Inflammatory macrophage treated with lipopolysaccharide for 4 hours (primary cell): ENCODE measurements at places on chromosomes 16 and 17.

DNA sequence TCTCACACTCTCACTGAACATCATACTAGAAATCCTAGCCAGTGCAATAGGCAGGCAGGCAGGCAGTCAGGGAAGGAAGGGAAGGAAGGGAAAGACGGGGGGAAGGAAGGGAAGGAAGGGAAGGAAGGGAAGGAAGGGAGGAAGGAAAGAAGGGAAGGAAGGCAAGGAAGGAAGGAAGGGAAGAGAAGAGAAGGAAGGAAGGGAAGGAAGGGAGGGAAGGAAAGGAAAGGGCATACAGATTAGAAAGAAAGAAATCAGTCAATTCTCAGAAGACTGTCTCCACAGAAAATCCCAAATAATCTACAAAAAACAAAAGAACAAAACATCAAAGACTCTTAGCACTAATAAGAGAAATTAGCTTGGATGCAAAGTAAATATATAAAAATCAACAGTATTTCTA is 93.9 kb downstream of the CPPED1 start:
- no peak for DNase-seq

- DNase-seq: no peak
Observed at GRCh38 chr16:72921620-72922019, 126.3 kb downstream of the ZFHX3 start.

DNA sequence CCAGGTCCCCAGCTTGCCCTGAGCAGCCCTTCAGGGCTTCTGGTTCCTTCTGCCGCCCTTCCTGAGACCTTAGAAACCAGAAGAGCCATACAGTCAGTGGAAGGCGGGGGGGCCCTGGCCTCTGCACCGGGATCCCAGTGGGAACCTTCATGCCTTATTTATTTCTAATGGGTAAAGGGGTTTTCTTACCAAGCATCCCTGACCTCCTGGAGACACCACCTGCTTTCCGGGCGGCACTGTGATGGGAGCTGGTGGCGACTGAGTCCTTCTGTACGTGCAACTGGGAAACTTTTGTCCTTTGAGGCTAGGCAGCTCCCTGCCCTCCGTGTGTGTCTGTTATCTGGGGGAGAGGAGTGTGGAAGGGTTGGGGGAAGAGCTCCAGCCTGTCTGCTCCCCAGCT is 7.2 kb upstream of the MRPL58 start:
- no peak for DNase-seq

DNA sequence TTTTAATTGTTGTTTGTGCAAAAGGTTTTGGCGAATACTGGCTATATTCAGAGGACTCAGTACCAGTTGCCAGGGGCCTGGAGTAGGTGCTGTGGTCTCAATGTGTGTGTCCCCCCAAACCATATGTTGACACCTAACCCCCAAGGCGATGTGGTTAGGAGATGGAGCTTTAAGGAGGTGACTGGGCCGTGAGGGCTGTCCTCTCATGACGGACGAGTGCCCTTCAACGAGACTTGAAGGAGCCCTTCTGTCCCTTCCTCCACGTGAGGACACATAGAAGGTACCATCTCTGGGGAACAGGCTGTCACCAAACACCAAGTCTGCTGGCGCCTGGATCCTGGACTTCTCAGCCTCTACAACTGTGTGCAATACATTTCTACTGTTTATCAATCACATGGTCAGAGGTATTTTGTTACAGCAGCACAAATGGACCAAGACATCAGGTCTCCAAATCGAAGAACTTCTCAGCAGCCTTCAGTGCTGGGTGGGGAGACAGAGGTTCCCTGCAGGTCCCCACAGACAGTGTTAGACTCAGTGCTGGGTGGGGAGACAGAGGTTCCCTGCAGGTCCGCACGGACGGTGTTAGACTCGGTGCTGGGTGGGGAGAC is 24.8 kb upstream of the METRNL start:
- no peak for DNase-seq

GRCh38 chr17:61475726-61476125 is 23.5 kb downstream of the TBX4 start:
- no peak for DNase-seq

GRCh38 chr16:84544031-84544773 is 39.7 kb upstream of the MEAK7 start:
- no peak for DNase-seq

DNA sequence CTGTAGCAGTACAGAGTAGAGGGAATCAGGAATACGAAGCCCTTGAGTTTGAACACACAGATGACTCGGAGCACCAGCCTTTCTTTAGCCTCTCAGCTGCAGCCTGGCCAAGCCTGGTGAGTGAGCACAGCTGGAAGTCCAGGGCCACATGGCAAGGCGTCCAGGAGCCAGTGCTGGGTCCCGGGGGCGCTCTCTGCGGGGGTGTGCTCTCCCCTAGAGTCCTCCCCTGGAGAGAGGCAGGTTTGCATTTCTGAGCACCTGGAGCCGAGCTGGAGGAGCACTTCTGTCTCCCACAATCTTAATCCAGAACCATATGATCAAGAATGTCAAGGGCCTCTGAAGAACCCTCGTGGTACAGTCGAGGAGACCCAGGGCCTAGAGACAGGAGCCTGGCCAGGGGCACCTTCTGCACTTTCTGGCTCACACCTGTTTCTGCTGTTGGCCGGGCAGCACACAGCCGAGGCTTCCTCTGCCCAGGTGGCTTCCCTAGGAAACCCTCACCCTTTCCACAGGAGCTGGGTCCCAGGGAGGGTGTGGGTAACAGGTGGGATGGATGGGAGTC is 78.3 kb downstream of the PLD6 start:
- DNase-seq: no peak

- peak; percentile 52 for DNase-seq
Observed at GRCh38 chr17:78130437-78131101, at the start of gene TMC8. TSS of gene TMC8 (plus strand) at chr17:78130771. CDS start at chr17:78131589, 818 bp downstream.

DNA sequence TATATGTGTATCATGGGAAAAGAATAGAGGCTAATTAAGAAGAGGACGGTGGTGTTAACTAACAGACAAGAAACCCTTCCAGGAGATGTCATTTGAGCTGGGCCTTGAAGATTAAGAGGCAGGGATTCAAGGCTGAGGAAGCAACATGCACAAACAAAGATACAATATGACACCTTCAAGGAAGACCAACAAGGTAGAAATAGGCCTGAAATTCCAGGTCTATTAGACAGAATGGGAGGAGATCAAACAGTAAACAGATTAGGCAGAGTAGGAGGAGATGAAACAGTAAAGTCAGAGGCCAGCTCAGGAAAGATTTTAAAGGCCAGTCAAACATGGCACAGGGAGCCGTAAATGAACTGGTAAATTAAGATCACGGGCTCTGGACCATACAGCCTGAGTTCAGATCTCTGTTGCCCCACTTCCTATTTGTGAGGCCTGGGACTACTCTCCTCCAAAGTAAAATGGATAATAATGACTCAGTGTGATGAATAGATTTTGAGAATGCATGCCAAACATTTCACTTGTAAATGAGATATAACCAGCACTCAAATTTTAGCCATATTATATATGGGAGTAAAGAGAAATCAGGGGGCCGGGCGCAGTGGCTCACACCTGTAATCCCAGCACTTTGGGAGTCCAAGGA is 38.9 kb downstream of the USP31 start:
- no peak for DNase-seq

DNA sequence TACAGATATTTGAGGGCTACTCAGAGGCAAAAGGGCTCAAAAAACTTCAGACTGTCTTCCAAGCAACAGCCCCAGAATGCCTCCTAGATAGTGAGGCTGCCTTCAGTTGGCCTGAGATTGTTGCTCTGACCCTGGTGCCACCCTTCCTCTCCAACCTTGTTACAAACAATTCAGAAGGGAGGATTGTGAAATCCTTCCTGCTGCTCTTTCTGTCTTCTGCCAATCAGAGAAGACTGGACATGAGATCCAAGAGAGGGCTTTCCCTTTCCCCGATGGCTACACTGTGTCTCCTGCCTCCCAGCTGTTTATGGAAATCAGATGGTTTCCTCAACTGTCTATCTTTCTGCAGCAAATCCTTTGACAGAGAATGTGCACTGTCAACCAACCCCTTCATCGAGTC is 419.9 kb downstream of the CDH13 start:
- no peak for DNase-seq
